ENCODE measurements at places on chromosomes 2 and 18.

GRCh38 chr2:224969633-224970260 is 72.5 kb downstream of the DOCK10 start:
- DNase-seq: no peak

- no peak for DNase-seq
Observed at GRCh38 chr2:76295762-76296161, 585.0 kb upstream of the GCFC2 start.

DNA sequence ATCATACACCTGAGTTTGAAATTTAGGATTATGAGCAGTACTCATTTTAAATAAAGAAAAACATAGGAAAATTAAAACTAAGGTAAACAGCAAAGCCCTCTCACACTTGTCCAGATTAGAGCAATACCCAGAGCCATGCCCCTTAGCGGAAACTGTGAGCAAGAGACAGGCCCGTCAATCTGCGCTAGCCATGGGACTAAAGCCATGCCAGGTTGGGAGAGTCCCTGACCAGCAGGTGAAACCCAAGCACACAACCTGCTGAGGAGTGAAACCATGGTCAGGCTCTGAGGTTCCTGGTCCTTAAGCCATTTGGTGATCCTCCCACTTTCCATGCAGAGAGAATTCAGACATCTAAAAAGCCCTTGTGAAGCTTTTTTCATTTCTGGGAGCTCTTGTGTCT is 494.3 kb downstream of the STK39 start:
- DNase-seq: no peak

DNA sequence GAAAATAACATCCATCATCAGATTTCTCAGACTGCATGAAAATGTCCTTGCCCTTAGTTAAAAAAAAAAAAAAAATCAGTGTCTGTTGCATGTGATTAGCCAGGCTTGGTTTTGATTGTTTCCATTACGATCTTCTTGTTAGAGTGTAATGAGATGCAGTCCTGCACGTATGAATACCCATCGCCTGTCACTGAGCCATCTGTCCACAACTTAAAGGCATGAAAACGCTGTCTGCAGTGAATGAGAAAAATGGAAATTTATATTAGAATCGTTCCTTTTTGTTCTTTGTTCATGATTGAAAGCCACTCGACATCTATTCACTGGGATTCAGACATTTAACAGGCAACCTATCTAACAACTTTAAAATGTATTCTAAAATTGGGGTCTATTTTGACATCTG is 521.7 kb upstream of the SPHKAP start:
- DNase-seq: no peak

GRCh38 chr2:195368249-195369217 is 288.5 kb upstream of the SLC39A10 start:
- DNase-seq: no peak

- no peak for DNase-seq
Observed at GRCh38 chr2:135996304-135996703, 10.9 kb upstream of the DARS1 start.

DNA sequence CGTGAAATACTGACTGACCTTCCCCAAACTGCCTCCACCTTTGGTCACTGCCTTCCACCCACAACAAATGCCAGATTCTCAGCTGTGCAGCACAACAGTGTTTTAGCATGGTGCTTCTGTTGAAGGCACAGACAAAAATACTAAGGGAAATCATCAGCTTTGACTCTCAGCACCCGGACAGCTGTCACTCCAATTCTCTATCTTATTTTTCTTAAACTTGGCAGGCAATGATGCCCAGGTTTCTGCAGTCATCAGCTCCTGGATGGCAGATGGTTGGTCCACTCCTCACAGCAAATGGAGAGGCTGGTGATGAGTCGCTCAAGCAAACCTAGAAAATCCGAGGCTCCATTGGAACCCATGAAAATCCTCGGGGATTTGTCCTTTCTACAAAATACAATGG is 2.9 kb upstream of the FAM124B start:
- no peak for DNase-seq

- no peak for DNase-seq
Observed at GRCh38 chr2:154449951-154450658, 248.4 kb upstream of the KCNJ3 start.

- no peak for DNase-seq
Observed at GRCh38 chr18:76374330-76375281, 120.4 kb downstream of the ZNF516 start.

GRCh38 chr18:79685971-79686370 is 6.4 kb downstream of the CTDP1 start:
- no peak for DNase-seq

- DNase-seq: no peak
Observed at GRCh38 chr18:25019086-25019860, 332.7 kb downstream of the ZNF521 start.

GRCh38 chr2:237662671-237663093 is 35.3 kb downstream of the LRRFIP1 start:
- DNase-seq: peak; percentile 60

DNA sequence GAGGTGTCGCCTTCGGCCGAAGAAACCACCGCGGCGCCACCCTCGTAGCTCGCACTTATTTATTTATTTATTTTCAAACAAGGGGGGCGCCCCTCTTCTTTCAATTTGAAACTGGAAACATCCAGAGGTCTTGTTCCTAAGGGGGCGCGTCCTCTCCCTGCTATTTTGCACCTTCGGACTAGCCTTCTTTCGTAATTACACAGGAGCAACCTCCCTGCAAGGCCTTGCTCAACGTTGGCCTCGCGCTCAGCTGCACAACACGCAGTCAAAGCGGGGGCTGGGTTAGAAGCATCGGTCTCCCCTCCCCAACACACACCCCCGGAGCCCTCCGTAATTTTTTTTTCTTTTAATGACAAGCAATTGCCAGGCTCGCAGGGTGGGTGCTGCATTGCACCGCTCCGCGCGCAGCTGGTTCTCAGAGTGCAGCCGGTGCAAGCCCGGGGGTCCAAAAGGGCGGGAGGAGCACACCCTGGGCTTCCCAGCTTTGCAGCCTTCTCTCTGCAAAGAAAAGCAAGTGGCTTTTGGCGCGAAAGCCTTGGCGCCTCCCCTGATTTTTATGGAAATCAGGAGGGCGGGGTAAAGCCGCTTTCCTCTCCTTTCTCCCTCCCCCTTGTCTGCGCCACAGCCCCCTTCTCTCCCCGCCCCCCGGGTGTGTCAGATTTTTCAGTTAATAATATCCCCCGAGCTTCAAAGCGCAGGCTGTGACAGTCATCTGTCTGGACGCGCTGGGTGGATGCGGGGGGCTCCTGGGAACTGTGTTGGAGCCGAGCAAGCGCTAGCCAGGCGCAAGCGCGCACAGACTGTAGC is at the start of gene MYCN:
TSS of gene MYCN (plus strand) at position 697 of the 807 bp plus-strand sequence. CDS start 1,515 bp downstream, outside the sequence.
- peak; percentile 13 for DNase-seq

DNA sequence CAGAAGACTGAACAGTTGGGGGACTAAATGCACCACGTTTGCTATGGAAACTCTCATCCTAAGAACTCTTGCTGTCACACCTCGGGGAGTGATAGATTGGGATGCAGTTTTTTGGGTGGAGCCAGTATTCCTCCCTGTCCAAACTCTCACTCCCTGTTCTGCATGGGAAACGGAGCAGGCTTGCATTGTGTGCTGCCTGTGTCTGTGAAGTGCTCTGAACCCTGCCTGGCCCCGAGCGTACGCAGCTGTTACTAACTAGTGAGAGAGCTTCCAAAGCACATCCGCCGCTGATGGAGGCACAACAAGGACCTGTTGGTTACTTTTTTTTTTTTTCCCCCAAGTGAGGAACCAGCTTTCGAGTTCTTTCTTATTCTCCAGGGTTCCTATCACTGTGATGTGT is 195.5 kb downstream of the ANAPC1 start:
- DNase-seq: no peak

- no peak for DNase-seq
Observed at GRCh38 chr2:220981926-220982325, 590.2 kb downstream of the EPHA4 start.

DNA sequence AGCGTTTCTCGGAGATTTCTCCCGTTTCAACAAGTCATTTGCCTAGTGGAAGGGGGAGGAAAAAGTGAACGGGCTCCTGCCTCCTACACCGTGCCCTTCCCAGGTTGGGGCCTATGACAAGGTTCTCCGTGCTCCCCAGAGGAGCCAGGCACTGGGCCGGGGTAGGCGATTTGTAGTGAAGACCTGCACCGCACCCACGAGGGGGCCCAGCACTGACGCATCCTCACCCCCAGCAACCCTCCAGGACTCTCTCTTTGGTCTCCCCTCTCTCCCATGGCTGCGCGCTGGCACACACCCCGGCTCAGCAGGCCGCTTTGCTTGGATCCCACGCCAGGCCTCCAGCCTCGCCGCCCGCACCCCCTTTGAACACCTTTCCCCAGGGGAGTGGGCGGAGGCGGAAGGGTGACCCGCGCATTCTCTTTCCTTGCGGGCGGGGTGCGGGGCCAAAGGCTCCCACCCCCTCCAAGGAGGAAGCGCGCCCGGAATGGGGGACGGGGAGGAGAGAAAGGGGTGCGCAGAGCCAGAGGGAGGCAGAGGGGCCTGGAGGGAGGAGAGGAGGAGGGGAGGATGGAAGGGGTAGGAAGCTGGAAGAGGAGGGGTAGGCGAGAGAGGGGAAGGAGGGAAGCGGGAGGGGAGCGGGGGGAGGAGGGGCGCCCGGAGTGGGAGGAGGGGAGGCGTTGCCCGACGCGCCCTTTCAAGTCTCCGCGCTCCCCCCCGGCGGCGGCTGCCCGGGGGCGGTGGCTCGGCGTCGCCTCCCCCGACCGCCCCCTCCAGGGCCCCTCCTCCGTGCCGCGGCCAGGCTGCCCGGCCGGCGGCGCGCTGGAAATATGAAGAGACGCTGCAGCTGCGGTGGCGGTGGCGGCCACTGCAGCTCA is at the start of gene APCDD1:
TSS of gene APCDD1 (plus strand) at position 830 of the 875 bp plus-strand sequence. CDS start 347 bp downstream, outside the sequence.
- DNase-seq: peak; percentile 83

DNA sequence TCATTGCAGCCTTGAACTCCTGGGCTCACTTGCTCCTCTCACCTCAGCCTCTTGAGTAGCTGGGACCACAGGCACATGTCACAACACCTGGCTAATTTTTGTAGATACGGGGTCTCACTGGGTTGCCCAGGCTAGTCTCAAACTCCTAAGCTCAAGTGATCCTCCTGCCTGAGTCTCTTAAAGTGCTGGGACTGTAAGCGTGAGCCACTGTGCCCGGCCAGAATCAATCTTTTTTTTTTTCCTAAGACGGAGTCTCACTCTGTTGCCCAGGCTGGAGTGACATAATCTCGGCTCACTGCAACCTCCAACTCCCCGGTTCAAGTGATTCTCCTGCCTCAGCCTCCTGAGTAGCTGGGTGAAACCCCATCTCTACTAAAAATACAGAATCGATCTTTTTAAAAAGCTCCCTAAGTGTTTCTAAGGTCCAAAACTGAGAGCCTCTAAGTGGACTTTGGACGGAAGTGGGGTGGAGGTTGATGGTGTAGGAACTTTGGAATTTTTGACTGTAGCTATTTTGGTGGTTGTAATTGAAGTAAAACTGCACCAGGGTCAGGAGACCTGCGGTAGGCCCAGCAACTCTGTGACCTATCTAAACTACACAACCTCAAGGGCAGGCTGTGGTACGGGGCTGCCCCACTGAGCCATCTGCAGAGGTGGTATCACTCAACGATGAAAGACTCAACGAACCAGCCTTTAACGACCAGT is 82.9 kb downstream of the POLR1A start:
- DNase-seq: no peak

- no peak for DNase-seq
Observed at GRCh38 chr2:62785810-62786597, 80.5 kb downstream of the EHBP1 start.
